NAMALWA (cell line): ENCODE measurements at places on chromosomes 4 and X.

DNA sequence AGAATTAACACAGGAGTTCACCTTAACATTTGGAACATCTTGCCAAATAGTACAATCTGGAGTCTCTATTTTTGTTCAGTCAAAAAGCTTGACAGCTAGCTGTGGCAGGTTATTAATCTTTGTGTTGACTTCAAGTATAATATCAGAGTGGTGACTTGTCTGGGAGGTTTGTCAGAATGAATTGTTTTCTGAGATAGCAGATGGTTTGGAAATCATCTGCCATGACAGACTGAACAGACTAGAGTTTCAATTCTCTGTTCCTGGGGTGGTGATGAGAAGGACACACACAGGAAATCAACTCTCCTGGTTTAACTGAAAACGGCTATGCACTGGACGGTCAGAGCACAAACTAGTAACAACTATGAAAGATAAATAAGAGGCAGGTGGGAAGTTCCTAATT lies 203.3 kb upstream of the EMCN start:
- peak; percentile 3 for DNase-seq

- no peak for DNase-seq
Measured at GRCh38 chr4:45121426-45121975, 395.1 kb upstream of the GNPDA2 start.

DNA sequence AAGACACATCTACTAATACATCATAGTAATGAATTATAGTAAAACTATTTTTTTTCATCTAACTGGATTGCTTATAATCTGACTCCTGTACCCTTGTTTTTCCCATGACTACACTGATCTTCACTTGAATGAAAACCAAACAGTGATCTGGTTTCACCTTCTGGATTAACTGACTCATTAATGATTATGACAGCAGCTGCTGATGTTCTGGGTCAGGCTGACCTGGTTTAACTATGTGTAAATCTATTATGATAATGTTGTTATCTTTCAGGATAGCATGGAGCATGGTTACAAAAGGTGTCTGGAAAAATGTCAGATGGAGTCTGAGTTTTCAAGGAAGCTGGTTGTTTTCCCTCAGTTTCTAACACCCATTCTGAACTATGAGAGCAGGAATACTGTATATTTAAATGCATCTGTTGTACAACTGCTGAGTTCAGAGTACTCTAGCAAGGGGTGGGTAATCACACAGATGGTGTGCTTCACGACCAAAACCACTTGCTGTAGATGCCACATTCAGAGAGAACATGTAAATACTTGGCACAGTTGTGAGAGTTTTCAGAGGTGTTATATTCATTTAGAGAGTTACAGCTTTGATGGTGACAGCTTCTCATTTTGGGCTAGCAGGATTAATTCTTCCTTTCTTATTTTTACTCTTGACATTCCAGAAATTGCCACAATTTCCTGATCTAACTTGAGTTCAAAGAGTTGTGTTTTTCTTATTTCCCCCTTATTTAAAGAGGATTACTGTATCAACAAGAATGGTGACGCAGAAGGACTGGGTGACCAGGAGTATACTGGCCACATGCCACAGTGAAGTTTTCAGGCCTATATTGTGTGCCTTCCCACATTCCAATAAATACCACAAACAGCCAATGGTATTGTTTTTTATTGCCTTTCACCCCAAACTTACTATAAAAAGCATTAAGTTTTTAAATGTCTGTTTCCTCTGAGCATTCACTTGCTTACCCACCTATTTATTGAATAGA lies 249.7 kb upstream of the TET2 start:
- no peak for DNase-seq

GRCh38 chr4:121950680-121951520 lies 960 bp downstream of the TRPC3 start:
- DNase-seq: no peak
